NCI-H187 (cell line): ENCODE measurements at places on chromosomes 1 and 21.

DNA sequence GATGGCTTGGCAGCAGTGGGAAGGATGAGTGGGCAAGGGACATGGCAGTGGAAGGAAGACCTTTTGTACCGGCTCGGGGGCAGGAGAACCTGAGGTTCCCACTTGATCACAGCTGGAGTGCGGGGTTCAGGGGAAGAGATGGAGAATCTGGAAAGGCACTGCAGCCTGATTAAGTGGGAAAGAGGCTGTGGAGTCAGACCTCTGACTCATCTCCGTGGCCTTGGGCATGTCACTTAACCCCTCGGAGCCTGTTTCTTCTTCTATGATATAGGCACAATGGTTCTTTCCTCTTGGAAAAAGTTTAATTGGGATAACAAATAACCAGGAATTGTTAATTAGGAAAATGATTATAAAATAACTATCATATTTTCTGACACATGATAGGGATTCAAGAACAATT is 13.1 kb upstream of the TMEM61 start:
- no peak for DNase-seq

- DNase-seq: no peak
These were observed 60.4 kb upstream of the NEK7 start for GRCh38 chr1:198096390-198096789.

DNA sequence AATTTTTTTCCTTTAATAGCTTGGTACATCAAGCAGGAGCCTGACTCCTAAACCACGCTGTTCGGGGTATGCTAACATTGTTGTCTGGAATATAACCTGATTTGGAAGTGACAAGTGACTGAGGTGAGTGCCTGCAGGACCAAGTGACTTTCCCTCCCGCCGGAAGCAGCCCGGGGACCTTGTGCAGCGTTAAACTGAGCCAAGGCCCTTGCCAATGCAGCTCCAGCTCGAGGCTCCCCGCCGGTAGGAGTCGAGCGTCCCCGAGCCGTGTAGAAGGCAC is 716 bp upstream of the MTARC1 start:
- DNase-seq: no peak

- DNase-seq: no peak
These were observed 27.9 kb downstream of the MRPL39 start for GRCh38 chr21:25579226-25580013.

GRCh38 chr1:220691053-220691684 is 1.0 kb downstream of the C1orf115 start:
- DNase-seq: no peak

- DNase-seq: no peak
These were observed 5.1 kb downstream of the LYPD8 start for GRCh38 chr1:248750496-248750895.

DNA sequence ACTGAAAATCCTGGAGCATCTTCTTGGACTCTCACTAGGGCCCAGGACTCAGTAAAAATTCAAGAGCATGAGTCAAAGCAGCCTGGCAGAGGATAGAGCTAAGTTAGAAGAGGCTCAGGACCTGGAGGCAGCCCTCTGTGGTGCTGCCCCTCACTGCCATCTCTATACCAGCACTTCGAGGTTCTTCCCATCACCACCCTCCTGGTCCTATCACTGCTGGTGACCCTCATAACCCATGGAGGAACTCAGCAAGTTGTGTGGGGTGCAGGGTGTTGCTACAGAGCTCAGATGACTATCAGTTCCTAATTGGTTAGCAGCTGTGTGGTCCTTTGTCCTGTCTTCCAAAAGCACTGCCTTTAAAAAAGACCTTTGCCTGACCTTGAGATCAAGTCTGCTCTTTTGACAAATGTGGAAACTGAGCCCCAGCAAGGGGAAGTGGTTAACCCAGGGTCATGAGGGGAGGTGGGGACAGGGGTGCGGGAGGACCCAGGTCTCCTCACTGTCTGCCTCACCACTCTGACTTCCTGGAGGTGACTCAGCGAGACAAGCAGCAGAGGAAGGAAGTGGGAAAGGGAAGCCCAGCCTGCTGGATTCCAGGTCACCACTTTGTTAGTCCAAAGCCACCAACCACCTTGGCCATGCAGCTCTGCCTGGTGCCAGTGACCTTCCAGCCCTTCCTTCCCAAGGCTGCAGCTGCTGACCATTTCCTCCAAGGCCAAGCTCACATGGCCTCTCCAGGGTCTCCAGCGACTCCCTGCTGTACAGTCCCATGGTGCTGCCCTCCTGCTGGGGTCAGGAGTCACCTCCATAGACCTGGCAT is 199.4 kb upstream of the EDN2 start:
- DNase-seq: no peak

DNA sequence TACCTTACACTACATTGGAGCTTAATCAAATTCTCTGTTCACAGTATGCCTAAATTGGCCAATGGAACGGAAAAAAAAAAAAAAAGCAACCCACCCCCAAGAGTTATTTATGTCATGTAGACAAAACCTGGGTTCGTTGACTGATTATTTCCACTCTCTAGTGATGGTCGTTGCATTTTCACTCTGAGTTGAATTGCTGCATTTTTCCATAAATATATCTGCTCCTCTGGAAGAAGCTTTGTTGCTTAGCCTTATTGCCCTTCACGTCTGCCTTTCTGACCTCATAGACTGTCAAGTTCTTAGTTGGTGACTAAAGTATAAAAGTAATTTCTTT is 90.2 kb upstream of the RUNX1 start:
- no peak for DNase-seq

GRCh38 chr1:27416387-27417111 is 24.1 kb downstream of the GPR3 start:
- DNase-seq: peak; percentile 20
